Brain (organoid and tissue), 16 donors: ENCODE measurements at places on chromosomes 5 and 9.

- DNase-seq = no peak
Observed at GRCh38 chr9:5695860-5696259, 67.0 kb downstream of the RIC1 start.

GRCh38 chr5:78778538-78778937 is 130.0 kb upstream of the LHFPL2 start:
- no peak for DNase-seq

GRCh38 chr5:154214371-154215106 is 24.0 kb downstream of the GALNT10 start:
- DNase-seq = peak; percentile 62

- DNase-seq = no peak
Observed at GRCh38 chr5:178215280-178216002, 11.1 kb downstream of the HNRNPAB start.

GRCh38 chr5:30042677-30043076 is 1150.8 kb upstream of the CDH6 start:
- no peak for DNase-seq

DNA sequence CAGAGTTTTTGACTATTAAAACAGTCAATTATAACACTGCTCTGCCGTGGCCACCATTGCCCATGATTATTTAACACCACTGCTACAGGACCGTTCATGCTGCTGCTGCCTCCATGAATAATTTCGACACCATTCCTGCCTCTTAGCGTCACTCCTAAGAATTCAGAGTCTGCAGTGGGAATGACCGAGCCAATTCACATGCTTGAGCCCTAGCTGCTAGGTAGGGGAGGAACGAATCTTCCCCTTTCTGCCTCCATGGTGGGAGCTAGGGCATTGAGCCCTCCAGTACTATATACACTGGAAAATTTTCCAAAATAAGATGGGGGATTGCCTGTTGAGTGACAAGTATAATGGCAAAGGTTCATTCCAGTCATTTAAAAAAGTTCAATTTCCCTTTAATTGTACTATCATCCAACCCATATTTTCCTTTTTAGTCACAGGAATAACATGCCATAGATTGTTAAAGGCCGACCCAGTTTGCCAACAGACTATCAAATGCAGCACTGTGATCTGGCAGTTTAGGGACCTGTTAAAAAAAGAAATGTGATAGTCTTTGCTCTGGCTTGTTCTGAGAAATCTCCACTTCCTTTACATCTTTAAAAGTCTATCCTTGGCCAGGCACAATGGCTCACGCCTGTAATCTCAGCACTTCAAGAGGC is 13.5 kb upstream of the B4GALT1 start:
- no peak for DNase-seq

GRCh38 chr9:78234810-78235209 is 1.1 kb upstream of the CEP78 start:
- DNase-seq = no peak

- no peak for DNase-seq
Observed at GRCh38 chr9:23887781-23888180, 61.7 kb upstream of the ELAVL2 start.

DNA sequence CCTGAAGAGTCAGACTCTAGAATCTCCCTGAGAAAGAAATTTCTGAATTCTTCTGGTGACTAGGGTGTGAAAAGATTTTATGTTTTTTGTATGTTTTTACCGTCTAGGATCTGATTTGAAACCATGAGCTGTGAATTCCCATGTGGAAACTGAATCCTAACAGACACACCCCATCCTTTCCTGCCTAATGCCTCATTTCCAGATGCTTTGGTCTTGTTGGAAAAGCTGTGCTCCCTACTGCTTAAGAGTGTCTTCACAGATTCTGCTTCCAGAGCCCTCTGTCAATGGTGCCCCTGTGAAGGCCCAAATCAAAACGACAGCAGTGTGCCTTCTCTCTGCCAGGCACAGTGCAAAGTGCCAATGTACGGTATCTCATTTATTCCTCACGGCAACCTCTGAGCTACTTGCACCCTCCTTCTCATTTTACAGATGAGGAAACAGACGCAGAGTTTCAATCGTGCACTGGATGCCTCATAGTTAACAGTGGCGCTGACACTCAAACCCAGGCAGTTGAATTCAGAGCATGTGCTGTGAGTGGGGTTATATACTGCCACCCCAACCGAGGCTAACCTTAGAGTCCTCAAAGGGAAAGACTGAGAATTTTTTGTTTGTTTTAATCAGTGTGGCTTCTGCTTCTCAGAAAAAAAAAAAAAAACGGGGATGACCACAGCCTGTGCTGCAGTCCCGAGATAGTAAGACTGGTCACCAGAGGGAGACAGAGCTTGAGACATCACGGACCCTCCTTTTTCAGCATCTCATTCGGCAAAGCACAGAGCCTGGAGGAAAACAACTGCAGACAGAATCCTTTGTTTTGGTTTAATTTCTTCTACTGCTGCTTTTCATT is 188.4 kb downstream of the SNCAIP start:
- DNase-seq = peak; percentile 85

GRCh38 chr5:98614341-98614740 is 159.1 kb upstream of the RGMB start:
- no peak for DNase-seq

DNA sequence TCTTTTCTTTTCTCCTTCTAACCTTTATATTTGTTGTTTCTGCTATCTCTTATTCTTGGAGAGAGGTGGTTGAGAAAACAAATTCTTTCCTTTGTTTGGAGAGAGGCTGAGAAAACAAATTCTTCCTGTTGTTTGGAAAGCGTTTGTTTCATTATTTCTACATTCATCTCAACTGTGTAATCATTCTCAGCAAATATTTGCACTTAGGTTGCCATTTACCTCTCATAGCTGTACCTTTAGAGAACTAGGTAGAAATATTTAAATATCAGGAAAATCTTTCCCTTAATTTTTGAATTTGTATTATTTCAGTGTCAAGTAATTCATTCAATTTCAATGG is 1824.4 kb upstream of the CDH9 start:
- DNase-seq = no peak

DNA sequence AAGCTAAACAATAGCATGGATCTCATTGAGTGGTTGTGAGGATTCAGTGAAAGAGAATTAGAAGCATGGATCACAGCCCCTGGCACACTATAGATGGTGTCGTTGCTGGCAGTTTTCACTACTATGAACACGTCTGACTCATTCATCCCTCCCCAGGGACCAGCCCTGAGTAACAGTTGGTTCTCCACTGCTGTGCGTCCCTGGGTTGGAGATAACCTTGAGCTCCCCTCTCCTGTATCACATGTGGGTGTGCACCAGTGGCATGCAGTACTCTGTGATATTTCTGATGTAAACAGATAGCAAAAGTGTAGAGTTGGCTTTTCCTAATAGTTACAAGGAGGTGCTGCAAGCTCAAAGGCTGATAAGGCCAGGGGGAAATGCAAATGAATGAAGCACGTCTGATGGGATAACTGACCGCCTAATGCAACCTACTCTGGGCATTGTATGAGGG is 8.8 kb upstream of the LCP2 start:
- DNase-seq = no peak

- DNase-seq = peak; percentile 62
Observed at GRCh38 chr9:133532937-133533668, 1.4 kb upstream of the ADAMTSL2 start.

- DNase-seq = no peak
Observed at GRCh38 chr9:73179589-73179988, 27.9 kb downstream of the ANXA1 start.

DNA sequence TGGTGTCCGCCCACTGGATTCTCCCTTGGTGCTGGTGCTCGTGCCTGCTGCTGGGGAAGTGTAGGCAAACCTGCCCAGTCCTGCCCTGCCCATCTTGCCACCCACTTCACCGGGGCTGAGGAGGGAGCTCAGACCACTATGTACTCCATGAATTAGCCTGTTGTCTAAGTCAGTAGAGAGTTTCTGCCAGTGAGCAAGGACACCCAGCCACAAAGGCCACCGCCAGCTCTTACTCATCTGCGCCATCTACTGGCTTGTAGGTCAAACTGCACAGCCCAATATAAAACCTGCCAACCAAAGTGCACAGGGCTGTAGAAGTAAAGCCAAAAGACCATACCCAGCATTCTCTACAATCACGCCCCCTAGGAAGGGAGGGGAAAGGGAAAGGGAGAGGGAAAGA is 102.3 kb downstream of the GLIS3 start:
- no peak for DNase-seq

GRCh38 chr5:19256036-19256435 is 732.0 kb downstream of the CDH18 start:
- DNase-seq = no peak

GRCh38 chr9:90948156-90948555 is 146.5 kb downstream of the SYK start:
- no peak for DNase-seq

GRCh38 chr5:104456122-104456521 is 893.5 kb upstream of the NUDT12 start:
- peak; percentile 18 for DNase-seq

DNA sequence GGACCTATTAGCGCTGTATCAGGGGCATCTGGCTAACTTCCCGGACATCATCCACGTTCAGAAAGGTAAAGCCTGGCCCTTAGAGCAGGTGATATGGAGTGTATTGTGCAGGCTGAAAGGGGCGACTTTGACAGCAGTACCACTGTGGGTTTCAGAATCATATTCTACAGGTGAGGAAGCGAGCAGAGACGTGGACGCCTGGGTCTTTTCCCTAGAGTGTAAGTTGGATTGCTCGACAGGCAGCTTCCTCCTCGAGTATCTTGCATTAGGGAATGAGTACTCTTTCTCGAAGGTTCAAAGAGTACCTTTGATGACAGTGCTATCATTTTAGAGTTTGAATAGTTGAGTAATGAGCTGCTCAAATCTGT is 1.9 kb downstream of the SNX18 start:
- no peak for DNase-seq

DNA sequence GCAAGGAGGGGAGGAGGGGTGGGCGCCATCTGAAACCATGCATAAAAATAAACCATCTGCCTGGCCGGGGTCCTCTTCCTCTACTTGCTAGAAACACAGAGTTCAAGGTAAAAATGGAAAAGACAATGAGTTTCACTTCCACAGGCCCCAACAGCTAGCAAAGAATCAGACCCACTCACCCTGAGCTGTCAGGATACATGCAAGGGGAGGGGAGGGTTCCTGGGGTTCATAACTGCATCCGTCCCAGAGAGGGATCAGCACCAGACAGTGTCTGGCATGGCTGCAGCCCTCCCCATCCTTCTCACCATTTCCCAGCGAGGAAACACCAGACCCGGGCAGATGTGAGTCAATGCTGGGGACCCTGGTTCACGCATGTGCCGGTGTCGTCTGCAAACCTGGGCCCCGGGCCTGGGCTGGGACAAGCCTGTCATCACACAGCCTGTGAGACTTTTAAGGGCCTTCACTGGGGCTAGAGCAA is 55.4 kb downstream of the SEMA4D start:
- no peak for DNase-seq

GRCh38 chr5:140575309-140575708 is 10.7 kb downstream of the SLC35A4 start:
- DNase-seq = no peak

GRCh38 chr9:38066197-38066913 is 2.7 kb downstream of the SHB start:
- peak; percentile 35 for DNase-seq

GRCh38 chr5:173591056-173591514 is 25.4 kb downstream of the BOD1 start:
- DNase-seq = peak; percentile 8

GRCh38 chr5:178793151-178793550 is 62.7 kb upstream of the ZNF354A start:
- DNase-seq = no peak

DNA sequence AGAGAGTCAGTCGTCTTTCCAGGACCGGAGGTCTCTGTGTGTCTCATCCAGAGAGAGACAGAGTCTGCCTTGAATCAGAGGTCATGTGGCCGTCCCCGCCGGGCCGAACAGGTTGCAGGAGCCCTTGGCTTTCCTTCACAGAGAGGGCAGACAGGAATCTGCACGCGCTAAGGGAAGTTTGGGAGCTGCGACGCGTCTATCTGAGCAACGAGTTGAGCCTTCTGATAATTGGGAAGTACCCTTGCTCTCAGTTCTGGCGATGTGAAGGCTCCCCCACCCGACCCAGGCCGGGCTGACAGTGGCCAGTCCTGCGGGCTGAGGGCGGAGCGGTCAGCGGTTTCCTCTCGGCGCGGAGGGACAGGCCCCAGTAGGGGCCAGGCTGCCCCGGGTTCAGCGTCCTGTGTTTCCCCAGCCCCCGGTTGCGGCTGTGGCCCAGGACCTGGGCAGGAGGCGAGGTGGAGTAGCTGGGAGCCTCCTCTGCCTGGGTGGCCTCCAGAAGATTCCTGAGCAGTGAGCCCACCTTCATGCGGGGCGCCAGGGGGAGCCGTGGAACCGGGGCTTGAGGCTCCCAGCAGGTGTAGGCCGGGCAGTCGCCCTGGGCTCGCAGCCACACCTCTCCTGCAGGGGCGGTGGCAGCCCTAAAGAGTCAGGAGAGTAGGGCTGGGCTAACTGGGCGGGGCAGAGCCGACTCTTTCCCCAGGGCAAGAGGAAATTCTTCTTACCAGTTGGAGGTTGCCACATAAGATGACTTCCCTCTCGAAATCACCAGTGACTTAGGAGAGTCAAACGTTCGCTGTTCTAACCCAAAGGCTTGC is 13.9 kb downstream of the NR2F1 start:
- DNase-seq = no peak

GRCh38 chr9:118711843-118712242 is 657.4 kb downstream of the BRINP1 start:
- DNase-seq = no peak

GRCh38 chr5:124661317-124662141 is 84.9 kb downstream of the ZNF608 start:
- DNase-seq = no peak

DNA sequence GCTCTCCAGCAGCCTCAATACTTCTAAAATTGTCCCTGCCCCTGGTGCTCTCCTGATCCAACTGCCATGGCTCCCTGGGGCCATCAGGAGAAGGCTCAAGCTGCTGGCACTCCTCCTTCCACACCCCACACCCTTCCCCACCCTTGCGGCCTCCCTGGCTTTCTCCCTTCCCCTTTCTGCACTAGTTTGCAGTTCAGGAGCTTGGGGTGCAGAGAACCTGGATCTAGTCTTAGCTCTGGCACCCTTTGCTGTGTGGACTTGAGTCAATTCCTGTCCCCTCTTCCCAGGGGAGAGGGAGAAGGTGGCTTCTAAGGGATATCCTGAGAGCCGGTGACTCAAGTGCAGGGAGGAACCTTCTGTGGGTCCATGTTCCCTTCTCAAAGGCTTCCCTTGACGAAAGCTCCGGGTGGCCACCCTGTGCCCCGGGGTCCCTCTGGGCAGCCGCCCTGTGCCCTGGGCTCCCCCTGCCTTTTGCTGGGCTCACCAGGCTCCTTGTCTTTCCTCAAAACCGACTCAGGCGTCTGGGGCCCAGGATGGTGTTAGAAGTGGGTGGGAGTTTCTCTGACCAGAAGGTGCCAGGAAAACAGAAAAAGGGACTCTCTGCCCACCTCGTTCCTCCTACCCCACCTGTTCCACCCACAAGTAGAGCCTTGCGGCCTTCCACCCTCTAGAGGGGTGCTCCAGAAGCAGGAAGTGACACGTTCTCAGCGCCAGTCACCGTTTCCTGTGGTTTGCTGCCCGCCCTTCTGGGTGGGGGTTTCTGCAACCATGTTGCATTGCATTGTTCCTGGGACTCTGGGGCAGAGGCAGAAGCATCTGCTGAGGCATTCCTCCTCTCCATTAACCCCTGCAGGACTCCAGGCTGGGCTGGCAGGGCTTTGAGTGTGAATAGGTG is 15.0 kb downstream of the GLIPR2 start:
- no peak for DNase-seq
